ENCODE measurements at places on chromosomes 6 and 20.

- DNase-seq: no peak
These were observed 12.8 kb upstream of the DTNBP1 start for GRCh38 chr6:15675536-15676220.

GRCh38 chr6:74735304-74735703 lies 470.5 kb downstream of the COL12A1 start:
- DNase-seq: no peak

DNA sequence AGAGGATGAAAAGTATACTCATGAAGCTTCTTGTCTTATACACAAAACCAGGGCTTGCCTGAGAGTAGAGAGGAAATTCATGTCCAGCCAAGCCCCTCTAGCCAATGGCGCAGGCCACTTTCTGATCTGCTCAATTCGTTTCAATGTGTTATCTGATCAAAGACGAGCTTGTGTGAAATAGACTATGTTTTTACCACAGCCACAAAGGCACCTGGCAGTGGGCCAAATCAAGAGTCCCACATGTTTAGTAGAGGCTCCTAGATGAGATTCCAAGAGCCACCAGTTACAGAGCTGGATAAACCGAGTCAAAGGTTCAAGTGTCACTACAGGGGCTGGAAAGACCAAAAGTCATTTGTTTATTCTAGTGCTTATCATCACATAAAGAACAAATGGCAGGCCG lies 34.9 kb downstream of the GPLD1 start:
- DNase-seq: no peak

- DNase-seq: no peak
These were observed 101.6 kb downstream of the NCOA3 start for GRCh38 chr20:47603260-47603659.

DNA sequence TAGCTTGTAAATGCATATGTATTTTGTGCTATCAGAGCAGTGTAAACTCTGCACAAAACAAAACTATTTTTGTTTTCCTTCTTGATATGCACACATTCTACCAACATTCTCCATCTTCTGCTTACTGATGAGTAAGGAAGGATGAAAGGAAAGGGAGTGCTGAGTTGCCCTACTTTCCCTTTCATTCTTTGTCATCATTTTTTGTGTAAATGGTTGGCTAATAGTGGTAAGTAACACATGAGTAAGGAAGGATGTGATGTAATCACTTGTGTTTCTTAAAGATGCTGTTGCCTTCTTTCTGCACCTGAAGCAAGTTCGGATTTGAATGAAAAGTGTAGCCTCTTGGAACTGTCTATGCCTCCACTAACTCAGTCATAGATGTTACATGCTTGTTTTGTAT lies 4.6 kb upstream of the REV3L start:
- peak; percentile 69 for DNase-seq

DNA sequence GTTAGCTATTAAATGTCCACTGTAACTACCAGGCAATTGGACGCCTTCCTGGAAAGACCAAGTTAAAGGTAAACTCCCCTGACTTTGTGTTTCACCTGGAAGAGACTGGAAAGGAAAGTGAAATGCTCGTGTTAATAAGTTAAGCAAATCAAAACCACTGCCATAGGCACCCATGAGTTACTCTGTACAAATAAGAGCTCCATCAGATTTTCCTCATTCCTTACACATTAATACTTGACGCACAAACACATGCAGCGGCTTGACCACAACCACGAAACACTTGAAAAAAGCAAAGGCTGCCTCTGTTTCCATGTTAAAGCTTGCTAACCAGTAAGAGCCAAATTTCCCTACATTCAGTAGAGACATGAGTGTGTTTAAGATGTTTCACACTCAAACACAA lies 19.8 kb downstream of the GCM1 start:
- no peak for DNase-seq

DNA sequence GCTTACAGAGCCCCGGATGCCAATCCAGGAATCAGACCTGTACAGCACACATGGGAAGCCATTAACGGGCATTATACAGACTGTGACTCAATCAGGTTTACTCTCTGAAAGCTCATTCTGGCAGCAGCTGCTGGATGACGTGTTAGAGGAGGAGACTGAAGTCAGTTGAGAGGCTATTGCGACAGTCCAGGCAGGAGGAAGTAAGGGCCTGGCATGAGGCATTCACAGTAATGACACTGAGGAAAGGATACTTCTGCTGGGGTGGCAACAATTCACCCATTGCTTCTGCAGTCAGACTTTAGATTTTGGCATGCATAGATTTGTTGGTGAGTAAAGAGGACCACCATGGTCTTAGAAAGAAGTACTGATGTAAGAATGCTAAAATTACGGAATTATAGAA lies 151.0 kb upstream of the HEY2 start:
- DNase-seq: no peak

Measured in CD4-positive, alpha-beta T cell treated with Interleukin-21 for 1 hour (primary cell).